Bronchial epithelial cell (primary cell): ENCODE measurements at places on chromosomes 2 and 18.

DNA sequence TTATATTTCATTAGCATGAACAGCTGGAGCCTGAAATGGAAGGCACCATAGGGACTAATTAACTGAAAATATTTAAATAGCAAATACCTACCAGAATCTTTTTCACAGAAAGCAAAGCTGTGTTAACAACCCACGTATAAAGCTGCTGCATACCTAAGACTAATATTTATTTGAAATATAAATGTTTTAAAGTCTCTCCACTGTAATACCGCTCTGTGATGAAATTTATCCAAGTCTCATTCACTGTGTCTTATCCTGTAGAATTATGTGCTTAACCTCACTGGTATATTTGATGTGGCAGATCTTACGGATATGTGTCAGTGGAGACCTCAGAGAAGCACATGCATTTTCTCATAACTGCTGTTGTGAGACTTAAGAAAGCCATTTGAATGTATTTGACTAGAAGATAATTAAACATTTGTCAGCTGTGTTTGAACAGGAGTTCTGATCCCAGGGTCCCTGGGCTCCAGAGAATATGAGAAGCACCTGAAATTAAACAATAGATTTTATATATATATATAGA is 373.3 kb downstream of the ZNF804A start:
- DNase-seq: no peak

GRCh38 chr18:13642440-13642827 is 83.9 kb downstream of the FAM210A start:
- no peak for DNase-seq

DNA sequence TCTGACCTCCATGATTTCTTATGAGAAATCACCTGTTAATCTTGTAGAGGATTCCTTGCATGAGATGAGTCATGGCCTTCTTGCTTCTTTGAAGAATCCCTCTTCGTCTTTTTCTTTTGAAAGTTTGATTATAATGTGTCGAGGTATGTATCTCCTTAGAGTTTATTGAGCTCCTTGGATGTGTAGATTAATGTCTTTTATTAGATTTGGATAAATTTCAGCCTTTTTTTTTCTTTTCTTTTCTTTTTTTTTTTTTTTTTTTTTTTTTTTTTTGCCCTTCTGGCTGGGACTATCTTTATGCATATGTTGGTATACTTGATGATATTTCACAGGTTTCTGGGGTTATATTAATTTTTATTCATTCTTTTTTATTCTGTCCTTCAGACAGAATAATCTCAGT is 72.3 kb upstream of the ITGA4 start:
- peak; percentile 2 for DNase-seq

DNA sequence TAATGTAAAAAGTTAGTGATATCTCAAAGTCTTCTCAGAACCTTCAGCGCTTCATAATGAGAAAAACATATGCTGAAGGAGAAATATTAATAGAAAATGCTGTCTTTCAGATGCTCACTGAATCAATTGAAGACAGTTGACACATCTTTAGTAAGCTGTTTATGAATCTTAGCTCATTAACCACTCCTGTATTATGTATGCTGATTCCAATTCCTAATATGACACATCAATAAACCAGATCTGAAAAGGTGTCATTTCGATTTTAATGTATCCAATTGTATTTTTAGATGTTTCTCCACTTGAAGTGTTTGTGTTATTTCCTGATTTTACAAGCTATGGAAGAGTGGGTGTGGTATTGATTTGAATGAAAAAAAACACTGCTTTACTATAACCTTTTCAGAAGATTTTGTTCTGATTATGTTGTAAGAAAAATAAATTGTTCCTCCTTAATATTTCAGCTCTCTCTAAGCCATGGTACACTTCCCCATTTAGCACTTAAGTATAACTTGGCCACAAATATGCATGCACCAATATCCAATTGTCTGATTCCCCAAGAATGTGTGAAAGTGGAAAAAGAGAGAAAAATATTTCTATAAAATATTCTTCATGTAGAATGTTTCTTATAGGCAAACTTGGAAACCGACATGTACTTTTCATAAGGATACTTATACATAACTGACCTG is 569.8 kb downstream of the ARHGAP15 start:
- DNase-seq: no peak

DNA sequence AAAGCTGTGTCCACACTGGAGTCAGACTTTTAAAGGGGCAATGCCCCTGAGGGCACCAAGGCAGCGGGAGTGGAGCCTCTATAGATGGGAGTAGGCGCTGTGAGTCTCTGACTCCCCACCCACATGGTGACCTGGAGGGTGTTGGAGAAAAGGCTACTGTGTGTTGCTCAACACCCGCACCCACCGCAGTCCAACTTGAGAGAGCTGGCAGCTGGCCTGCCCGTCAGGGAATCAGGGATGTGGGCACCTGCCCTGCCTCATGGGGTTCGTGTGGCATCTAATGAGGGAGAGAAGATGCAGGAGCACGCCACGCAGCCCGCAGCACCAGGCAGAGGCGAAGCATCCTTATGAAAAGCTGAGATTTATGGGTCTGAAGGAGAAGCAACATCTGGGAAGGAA is 84.2 kb downstream of the KLHL29 start:
- DNase-seq: no peak
